ENCODE measurements at places on chromosomes 2 and 18. TPM values are rescaled to one million over a fixed set of nuclear protein-coding genes. Genes with fewer than 3 reads are reported as not detected.

Gene CPO
- total RNA-seq: 208 TPM

Gene IL1RN
- total RNA-seq: not detected

Gene GKN1
- total RNA-seq: not detected

Gene UGT1A5
- total RNA-seq: not detected

Gene ZNF396
- total RNA-seq: 6.6 TPM

Gene BCL2
- 54.5 TPM for total RNA-seq

Gene LOXHD1
- total RNA-seq: 0.83 TPM

Gene CBLN2
- total RNA-seq: 2.5 TPM

Gene SLC14A1
- 1.7 TPM for total RNA-seq

GRCh38 chr2:113192459-113193100, 18.8 kb downstream of the PSD4 start:
- peaks cover 50% of the 10 kb centered on the region for H3K36me3 ChIP-seq
- H3K27me3 ChIP-seq: no peaks in the 10 kb centered on the region
- no peak overlapping the region for H3K27ac ChIP-seq
- H3K4me3 ChIP-seq: no peak overlapping the region
- H3K4me1 ChIP-seq: no peaks in the 10 kb centered on the region

- no peaks in the 10 kb centered on the region for H3K27me3 ChIP-seq
- H3K27ac ChIP-seq: no peak overlapping the region
- peaks cover 58% of the 10 kb centered on the region for H3K36me3 ChIP-seq
- H3K4me1 ChIP-seq: no peaks in the 10 kb centered on the region
These were observed 45.9 kb downstream of the FAM228A start for GRCh38 chr2:24220554-24221291.

DNA sequence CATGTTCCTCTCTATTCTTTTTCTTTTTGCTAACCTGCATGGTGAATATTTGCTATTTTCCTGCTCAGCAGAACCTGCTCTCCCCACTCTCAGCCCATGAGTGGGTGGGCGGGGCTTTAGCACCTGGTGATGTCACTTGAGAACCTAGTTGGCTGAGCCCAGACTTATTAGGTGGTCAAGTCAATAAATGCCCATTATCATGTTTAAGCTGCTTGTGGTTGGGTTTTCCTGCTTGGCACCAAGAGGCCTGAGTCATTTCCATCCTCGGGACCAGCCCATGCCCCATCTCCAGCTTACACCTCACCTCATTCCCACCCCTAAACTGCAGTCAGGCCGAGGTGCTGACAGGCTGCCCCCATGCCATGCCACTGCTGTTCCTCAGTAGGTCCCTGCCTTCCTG, 226.6 kb downstream of the ANKRD30B start:
- H3K27me3 ChIP-seq: no peaks in the 10 kb centered on the region
- DNase-seq: no peak
- H3K36me3 ChIP-seq: no peaks in the 10 kb centered on the region
- no peak overlapping the region for H3K4me3 ChIP-seq

DNA sequence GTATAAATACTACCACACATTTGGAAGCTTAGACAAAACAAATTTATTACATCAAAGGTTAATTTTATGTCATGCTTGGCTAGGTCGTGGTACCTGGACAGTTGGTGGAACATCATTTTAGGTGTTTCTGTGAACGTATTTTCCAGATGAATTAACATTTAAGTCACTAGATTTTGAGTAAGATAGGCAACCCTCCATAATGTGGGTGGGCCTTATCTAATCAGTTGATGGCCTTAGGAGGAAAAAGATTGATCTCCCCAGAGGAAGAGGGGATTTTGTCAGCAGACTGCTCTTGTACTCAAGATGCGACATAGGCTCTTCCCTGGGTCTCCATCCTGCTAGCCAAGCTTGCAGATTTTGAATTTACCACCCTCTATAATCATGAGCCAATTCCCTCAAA, 85.0 kb downstream of the RPRM start:
- no peaks in the 10 kb centered on the region for H3K4me1 ChIP-seq
- H3K36me3 ChIP-seq: no peaks in the 10 kb centered on the region
- H3K27me3 ChIP-seq: no peaks in the 10 kb centered on the region
- H3K4me3 ChIP-seq: no peak overlapping the region

DNA sequence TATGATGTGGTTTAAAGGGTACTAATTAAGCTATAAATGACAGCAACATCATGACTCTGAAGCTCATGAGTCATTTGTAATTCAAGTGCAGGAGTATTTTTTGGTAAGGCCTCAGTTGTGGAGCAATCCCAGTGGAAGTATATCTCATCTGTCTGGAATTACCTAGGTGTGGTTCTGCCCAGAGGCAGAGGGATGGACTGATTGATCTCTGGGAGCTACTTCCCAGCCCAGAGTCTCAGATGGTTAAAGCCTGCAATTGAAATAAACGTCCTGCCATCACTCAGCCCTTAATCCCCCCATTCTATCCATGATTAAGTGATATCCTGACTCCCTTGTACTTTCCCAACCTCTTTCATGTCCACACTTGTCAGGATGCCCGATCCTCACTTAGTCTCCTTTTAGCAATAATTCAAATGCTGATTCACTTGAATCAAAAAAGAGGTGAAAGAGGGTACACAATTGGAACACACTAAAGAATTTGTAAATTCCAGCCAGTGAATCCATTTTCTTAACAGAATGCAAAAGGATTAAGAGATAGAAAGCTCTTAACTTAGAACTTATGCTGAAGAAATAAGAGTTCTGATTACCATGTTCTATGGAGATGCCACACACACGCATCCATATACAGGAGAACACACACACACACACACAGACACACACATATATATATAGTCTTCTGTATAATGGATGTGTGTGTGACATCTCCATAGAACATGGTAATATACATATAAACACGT, 664.4 kb downstream of the NYAP2 start:
- no peak for DNase-seq
- H3K27me3 ChIP-seq: no peaks in the 10 kb centered on the region
- no peaks in the 10 kb centered on the region for H3K4me1 ChIP-seq
- no peaks in the 10 kb centered on the region for H3K36me3 ChIP-seq
- no peak overlapping the region for H3K4me3 ChIP-seq
- H3K27ac ChIP-seq: no peak overlapping the region

DNA sequence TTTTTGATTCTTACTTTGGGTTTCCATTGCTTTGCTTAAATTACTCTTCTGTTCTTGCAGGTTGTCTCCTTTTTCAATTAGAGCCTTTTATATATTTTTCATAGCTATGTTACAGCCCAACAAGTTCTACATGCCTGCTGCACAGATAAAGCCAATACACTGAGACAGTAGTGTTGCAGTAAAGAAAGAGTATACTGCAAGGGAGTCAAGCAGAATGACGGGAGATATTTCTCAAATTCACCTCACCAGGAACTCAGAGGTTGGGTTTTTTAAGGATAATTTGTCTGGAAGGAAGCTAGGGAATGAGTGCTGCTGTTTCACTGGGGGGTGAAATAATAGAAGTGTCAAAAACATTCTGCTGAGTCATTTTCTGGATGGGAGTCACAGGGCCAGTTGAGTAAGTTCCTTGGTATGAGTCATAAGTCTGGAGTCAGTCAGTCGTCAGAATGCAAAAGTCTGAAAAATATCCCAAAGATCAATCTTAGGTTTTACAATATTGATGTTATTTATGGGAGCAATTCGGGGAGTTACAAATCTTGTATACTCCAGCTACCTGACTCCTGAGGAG, 193.0 kb upstream of the RGPD4 start:
- no peak overlapping the region for H3K4me3 ChIP-seq
- no peaks in the 10 kb centered on the region for H3K4me1 ChIP-seq

GRCh38 chr2:49167131-49167530, 12.8 kb upstream of the FSHR start:
- no peak overlapping the region for H3K4me3 ChIP-seq
- no peaks in the 10 kb centered on the region for H3K36me3 ChIP-seq
- H3K4me1 ChIP-seq: no peaks in the 10 kb centered on the region
- DNase-seq: no peak
- H3K27me3 ChIP-seq: no peaks in the 10 kb centered on the region
- no peak overlapping the region for H3K27ac ChIP-seq

GRCh38 chr2:27965841-27966240, 75.3 kb downstream of the BABAM2 start:
- DNase-seq: no peak
- H3K36me3 ChIP-seq: no peaks in the 10 kb centered on the region
- no peaks in the 10 kb centered on the region for H3K27me3 ChIP-seq
- H3K4me3 ChIP-seq: no peak overlapping the region
- H3K4me1 ChIP-seq: no peaks in the 10 kb centered on the region

DNA sequence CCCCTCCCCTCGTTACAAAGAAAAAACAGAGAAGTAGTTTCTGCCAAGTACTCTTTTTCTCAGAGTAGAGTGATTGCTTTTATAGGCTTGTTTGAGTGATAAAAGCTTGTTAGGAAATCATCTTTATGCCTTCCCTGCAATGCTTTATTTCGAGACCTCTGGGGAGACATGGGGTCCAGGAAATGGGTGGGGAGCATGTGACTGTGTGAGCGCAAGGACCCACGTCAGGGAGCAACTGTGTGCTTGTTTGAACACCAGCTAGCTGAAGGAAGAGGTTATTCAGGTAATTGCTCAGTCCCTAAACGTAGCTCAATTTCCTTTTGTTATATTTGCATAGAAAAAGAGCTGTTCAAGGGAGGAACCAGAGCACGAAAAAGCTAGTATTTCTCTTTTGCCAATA, 187.3 kb downstream of the FAM210A start:
- peak overlapping the region; percentile 4 for H3K27ac ChIP-seq
- no peaks in the 10 kb centered on the region for H3K4me1 ChIP-seq
- DNase-seq: peak; percentile 69
- no peaks in the 10 kb centered on the region for H3K27me3 ChIP-seq

DNA sequence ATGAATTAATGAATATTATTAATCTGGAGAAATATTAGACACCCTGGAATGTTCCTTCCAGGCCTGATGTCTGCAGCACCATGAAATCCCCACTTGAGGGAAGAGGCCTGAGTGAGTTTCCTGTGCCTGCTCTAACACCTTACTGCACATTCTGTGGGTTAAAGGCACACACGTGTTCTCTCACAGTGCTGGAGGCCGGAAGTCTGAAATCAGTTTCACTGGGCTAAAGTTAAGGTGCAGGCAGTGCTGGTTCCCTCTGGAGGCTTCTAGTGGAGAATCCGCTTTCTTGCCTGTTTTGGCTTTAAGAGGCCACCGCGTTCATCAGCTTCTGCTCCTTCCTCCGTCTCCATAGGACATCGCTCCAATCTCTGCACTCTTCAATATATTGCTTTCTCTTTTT, 48.7 kb downstream of the ACKR3 start:
- no peak overlapping the region for H3K27ac ChIP-seq
- H3K4me3 ChIP-seq: no peak overlapping the region
- H3K4me1 ChIP-seq: no peaks in the 10 kb centered on the region
- H3K36me3 ChIP-seq: no peaks in the 10 kb centered on the region
- no peak for DNase-seq

DNA sequence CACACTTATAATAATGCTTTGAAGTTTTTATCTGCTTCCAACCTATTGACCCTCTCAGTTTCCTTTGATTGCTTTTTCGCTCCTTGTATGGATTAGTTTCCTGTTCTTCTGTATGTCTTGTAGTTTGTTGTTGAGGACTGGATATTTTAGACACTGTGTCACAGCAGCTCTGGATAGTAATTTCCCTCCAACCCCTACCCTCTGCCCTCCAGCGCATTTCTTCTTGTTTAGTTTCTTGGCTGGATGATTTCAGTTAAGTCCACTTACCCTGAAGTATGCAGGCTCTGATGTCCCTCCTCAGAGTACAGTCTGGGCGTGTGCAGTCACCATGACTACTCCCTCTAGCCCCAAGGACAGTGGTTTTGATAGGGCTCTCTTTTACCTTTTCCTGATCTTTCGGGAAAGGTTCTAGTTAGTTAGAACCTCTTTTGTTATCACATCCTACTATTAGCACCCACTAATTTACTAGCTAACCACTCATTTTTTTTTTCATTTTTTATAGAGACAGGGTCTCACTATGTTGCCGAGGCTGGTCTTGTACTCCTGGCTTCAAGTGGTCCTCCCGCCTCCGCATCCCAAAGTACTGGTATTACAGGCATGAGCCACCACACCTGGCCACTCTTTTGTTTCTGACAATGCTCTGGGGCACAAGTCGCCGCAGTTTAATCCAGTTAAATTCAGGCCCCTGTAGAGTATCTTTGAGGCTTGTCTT, 16.3 kb upstream of the LYG1 start:
- no peaks in the 10 kb centered on the region for H3K27me3 ChIP-seq
- no peak overlapping the region for H3K4me3 ChIP-seq
- no peak overlapping the region for H3K27ac ChIP-seq

DNA sequence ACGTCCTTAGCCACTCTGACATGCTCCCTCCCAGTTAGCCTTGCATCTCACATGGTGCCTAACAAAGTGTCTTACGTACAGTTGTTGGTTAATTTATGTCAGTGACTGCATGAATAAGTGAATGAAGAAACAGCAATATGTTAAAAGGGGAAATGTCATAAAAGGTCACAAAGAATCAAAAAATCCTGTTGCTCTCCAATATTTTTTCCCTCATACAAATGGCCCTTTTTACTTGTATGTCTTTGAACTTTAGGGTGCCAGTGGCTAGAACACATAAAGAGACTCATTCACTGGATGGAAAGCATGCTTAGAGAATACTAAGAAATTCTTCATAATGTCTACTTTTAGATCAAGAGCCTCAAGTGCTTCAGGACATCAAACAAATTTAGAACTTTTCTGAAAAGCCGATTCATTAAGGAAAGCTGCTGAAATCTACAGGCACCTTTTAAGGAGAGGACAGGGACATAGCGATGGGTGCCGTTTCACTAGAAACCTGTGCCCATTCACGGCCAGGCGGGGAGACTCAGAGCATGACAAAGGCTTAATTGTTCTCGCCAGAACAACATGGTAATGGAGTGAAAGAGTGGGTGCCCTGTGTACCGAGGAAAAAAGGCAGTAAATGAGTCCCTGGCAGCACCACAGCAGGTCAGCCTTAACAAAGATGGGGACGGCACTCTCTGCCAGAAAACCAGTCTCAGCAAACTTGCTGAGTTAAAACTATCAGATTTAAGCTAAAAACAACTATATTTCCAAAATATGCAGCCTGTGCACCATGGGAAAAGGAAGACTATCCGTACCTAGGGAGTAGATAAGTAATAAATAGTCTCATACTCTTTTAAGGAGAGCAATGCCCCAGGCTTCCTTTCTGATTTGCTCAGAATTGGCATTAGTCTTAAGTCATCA, 71.6 kb upstream of the SPTBN1 start:
- no peaks in the 10 kb centered on the region for H3K4me1 ChIP-seq
- no peak overlapping the region for H3K4me3 ChIP-seq
- H3K36me3 ChIP-seq: no peaks in the 10 kb centered on the region

DNA sequence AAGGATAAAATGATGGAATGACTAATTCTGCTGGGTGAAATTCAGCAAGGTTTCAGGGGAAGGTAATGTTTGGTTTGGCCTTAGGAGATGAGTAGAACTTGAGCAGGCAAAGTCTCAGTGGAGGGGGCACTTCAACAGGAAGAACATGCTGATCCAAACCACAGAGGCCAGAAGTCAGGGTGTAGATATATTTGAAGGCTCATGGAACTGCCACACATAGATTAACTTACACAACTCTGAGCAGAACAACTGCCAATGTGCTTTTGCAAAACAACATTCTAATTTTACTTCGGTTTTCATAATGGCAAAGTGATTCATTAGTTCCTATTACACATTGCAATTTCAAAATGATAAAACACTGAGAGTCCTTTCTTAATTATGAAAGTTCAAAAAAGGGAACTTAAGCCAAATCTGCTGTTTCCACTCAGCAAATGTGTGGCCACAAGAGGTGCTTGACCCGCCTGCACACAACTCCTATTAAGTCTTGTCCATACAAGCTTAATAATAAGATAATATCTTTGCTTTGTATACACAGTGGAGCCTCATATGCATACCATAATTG, 284.8 kb downstream of the MREG start:
- no peak for DNase-seq
- peak overlapping the region; percentile 19 for H3K27ac ChIP-seq
- H3K4me1 ChIP-seq: no peaks in the 10 kb centered on the region
- H3K36me3 ChIP-seq: no peaks in the 10 kb centered on the region
- no peaks in the 10 kb centered on the region for H3K27me3 ChIP-seq

Data from Peyer's patch (tissue), 4 donors.